ENCODE measurements at places on chromosomes 5 and 9.

- peak; percentile 58 for DNase-seq
Observed at GRCh38 chr5:135993880-135994636, 34.7 kb upstream of the TGFBI start.

DNA sequence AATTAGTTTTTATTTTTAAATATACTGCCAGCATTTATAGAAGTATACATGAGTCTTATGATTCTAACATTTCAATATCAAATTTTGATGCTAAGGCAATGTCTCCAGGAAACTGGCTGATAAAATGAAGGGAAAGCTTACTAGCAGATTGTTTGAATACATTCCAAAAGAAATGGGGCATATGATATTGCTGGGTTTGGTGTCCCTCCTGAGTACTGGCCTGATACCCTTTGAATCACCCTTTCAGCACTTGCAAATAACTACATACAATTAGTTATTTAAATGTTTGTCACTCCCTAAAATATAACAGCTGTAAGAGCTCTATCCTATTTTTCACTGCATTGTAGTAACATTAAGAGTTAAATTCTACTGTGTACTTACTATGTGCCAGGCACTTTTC, 360.8 kb downstream of the HCN1 start:
- DNase-seq = no peak

GRCh38 chr9:99825172-99826046, 3.7 kb downstream of the NR4A3 start:
- DNase-seq = no peak

GRCh38 chr5:14879937-14880589, 8.5 kb upstream of the ANKH start:
- DNase-seq = no peak

DNA sequence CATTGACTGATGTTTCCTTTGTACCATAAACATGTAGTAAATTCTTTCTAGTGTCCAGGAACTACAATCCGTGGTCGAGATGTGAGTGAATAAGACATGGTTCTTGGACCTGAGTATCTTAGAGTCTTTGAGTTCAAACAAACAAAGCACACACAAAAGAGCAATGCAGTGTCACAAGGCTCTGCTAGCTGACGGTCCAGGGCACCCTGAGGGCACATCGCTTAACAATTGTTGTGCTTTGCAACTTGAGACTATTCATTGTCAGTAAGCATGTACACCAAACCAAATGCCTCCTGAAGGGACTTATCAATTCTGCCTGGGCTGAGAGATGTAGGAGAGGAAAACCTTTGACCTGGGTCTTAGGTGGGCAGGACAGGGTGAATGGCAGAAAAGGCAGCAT, 84.8 kb downstream of the CAMK4 start:
- DNase-seq = no peak

- no peak for DNase-seq
Observed at GRCh38 chr5:14184725-14185124, 41.6 kb downstream of the TRIO start.

- DNase-seq = no peak
Observed at GRCh38 chr9:114149765-114150340, 5.5 kb upstream of the COL27A1 start.

DNA sequence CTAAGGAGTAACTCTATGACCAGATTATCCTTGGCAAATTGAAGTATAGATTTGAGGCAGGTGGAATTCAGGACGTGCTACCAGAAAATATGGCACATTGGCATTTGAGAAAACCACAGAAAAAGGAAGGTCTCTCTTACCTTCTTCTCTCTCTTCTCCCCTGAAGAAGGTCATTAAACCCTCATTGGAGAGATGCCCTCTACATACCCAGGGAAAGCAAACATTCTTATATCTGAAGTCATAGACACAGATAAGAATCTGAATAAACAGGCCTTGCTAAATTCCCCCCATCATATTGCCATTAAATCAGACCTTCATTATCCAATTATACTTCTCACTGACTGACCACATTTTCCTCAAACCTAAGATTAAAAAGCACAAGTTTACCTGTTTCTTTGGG, 17.8 kb downstream of the SPINK1 start:
- no peak for DNase-seq

- DNase-seq = no peak
Observed at GRCh38 chr9:14327036-14327435, 13.1 kb upstream of the NFIB start.

DNA sequence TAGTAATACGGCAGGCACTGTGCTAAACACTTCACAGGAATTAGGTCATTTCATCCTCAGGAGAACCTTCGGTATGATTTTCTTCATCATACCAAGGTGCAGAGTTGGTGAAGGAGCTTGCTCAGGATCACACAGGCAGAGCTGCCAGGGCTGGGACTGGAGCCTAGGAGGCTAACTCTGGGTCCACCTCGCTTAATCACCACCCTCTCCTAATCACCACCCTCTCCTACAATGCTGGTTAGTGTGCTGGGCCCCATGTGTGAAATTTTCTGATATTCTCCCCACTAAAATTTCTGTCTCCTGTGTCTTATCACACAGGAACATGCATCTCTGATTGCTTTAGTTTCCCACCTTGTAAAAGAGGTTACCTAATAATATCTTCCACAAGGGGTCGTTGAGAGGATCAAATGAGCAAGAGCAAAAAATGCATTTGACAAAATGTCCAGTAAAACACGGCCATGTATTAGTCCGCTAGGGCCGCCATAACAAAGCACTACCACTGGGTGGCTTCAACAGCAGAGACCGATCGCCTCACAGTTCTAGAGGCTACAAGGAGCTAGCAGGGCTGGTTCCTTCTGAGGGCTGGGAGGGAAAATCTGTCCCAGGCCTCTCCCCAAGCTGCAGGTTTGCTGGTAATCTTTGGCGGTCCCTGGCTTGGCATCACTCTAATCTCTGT, 128.2 kb upstream of the NFIB start:
- no peak for DNase-seq

DNA sequence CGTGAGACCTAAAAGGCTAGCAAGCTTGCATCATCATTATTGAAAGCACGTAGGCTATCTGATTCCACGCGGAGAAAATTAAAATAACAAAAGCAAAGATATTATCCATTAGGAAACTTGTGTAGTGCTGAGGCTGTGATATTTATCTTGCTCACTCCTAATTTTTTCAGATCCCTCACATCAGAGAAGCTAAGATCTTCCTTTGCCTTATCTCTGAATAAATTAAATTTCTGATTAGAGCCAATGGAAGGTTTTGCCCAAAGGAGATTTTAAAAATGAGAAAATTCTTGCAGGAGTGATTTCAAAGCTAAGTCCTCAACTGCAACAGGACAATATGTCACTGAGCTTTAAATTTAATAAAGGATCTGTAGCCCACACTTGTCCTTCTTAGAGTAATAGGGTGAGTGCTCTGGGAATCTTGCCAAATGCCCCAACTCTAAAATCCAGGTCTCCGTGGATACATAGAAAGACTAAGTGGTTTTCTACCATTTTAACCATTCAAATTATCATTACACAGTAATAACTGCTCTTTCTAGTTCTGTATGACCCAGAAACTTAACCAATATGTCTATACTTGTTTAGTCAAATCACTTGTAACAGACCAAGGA, 295.0 kb downstream of the CAAP1 start:
- DNase-seq = no peak

- DNase-seq = no peak
Observed at GRCh38 chr5:80069918-80070318, 34.8 kb downstream of the THBS4 start.

- no peak for DNase-seq
Observed at GRCh38 chr9:114549697-114550330, 37.8 kb upstream of the ATP6V1G1 start.

DNA sequence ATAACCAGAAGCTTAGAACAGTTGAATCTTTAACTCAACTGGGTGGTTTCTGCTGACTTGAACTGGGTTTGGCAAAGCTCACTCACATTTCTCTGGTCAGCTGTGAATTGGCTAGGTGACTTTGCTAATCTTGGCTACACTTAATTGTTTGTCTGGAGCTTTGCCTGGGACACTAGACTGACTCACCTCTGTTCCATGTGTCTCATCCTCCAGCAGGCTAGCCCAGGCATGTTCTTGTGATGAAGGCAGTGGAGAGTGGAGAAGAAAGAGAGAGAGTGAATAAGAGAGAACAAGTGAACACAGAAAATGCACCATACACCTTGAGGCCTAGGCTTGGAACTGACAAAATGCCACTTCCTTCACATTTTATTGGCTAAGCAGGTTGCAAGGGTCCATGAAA, 32.6 kb downstream of the SPATA31D1 start:
- peak; percentile 44 for DNase-seq

GRCh38 chr9:37085233-37085632, 35.1 kb upstream of the ZCCHC7 start:
- DNase-seq = no peak

DNA sequence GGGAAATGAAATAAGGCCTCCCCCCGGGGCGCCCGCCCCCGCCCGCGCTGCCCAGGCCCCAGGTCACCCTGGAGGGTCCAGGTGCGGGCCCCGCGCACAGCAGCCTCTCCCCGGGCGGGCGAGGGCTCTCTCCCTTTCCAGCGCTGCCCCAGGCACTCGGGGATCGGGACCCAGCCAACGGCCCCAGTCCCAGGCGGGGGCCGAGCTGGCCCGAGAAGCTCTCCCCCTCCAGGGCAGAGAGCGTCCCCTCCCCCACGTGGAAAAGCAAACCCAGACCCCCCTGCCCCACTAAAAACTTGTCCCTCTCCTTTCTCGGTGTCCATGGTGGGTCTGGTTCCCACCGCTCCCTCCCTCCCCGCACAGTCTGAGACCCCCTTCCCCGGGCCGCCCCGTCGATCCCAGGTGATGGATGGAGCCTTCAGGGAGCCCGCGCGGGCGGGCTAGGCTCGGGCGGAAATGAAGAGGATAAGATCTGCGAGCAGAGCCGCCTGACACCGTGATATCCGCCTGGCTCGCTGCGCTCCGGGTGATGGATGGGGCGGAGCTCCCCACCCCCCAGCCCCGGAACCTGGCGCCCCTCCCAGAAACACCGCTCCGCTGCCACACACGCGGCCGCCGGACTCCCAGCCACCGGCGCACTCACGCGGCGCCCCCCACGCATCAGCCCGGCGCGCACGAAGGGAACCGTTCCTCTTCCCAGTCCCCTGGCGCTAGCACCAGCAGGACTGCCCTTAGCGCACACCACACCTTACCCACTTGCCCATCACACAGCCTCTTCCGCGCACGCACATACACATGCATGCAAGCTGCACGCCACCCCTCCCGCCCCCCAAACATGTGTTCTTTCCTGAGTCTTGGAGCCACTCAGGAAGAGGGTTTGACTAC, 81.7 kb upstream of the ZBTB43 start:
- DNase-seq = no peak

DNA sequence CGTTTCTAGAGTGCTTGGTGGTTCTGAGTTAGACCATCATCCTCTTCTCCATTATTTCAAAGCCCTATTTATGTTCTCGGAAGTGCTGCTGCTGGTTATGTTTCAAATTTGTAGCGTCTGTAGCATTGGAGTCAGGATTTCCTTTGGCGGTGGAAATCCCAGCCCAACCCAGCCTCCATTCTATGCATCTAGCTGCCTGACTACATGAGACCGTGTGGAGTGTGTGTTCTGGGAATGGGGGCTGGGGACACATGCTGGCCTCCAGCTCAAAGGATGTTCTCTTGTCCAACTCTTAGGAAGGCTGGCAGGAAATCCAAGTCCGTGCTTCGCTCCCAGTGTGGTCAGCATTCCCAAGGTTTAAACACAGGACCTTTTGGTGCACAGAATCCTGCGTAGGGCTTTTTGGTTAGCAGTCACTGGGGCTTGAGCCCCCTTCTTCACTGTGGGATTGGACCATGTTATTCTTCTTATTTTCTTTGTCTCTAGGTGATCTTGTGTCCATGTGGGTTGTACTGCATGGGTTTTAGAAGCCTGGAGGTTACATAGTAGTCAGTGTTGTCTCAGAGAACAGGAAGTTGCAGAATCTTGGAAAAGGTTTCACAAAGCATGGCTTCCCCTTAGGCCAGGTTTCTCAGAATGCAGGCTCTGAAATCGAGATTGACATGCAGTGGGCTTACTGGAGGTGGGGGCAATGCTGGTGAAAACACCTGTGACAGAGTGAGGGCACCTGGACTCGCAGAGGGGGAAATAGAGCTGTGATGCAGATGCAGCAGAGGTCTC, 132.2 kb downstream of the ARHGAP26 start:
- DNase-seq = peak; percentile 32

- peak; percentile 71 for DNase-seq
Observed at GRCh38 chr9:92746567-92747458, 17.8 kb downstream of the BICD2 start.

DNA sequence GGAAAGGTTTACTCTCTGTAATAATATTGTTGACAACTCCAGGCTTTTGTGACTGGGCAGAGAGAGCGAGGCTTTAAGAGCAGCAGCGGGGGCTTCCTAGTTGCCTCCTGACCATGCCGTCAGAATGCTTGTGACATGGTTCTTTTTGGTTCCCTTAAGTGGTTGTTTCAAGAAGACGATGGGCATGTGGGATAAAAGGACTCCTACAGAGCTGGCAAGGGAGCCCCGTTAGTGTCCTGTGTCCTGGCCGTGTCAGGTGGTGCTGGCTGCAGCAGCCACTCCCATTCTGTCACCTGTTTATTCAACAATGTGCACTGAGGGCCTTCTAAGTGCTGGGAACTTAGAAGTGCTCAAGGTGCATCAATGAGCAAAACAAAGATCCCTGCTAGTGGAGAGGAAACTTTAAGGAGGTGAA, 19.7 kb downstream of the LCP2 start:
- no peak for DNase-seq

- no peak for DNase-seq
Observed at GRCh38 chr5:174719793-174720611, 4.4 kb upstream of the MSX2 start.

- DNase-seq = no peak
Observed at GRCh38 chr9:17905781-17906175, 326.9 kb downstream of the SH3GL2 start.

DNA sequence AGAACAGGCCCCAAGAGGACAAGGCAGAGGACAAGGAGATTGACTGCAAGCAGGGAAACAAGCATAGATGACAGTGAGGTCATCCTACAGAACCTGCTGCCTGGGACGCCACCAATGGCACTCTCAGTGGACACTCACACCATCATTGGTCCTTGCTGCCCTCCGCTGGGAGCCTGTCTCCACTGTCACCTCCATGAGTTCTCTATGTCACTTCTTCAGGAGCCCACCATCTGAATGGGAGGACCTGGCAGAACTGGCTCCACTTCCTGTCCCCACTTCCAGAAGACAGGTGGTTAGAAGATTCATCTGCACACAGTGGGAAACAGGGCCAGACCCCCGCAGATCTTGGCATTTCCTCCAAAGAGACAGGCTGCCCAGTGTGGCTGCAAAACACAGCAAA, 188.9 kb downstream of the HSD17B3 start:
- no peak for DNase-seq

GRCh38 chr9:101005246-101005645, 23.3 kb upstream of the PLPPR1 start:
- no peak for DNase-seq

- no peak for DNase-seq
Observed at GRCh38 chr9:34291423-34291822, 37.6 kb downstream of the KIF24 start.

- no peak for DNase-seq
Observed at GRCh38 chr5:18652404-18653215, 1018.4 kb downstream of the TAF11L14 start.

- DNase-seq = no peak
Observed at GRCh38 chr9:113529336-113530009, 65.9 kb downstream of the RGS3 start.

GRCh38 chr9:97109194-97109811, 70.4 kb upstream of the CTSV start:
- DNase-seq = peak; percentile 25

- DNase-seq = peak; percentile 85
Observed at GRCh38 chr9:133558191-133559126, 24.0 kb downstream of the ADAMTSL2 start.

GRCh38 chr5:112549605-112550166, 130.6 kb upstream of the EPB41L4A start:
- no peak for DNase-seq

All from kidney capillary endothelial cell (primary cell).